ENCODE measurements at places on chromosomes 12 and 14. TPM values are rescaled to one million over a fixed set of nuclear protein-coding genes. Genes with fewer than 3 reads are reported as not detected.
A peak's percentile ranks its signal among the peaks of the same experiment; 100 is the strongest.

FGF23 gene
- not detected for total RNA-seq

DNA sequence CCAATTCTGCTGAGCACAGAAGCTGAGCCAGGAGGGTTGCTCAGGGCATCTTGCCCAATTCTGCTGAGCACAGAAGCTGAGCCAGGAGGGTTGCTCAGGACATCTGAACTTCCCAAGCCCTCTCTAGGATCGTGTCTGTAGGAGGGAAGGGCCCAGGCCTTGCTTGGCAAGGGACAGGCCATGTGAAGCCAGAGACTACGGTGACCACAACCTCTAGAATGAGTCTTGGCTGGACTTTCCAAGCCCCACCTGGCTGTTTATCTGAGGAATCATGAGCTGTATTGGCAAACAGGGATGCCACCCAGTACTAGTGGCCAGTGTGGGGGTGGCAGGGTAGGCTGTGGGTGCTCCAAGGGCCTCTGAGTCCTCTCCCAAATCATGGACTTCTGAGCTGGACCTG, 7.7 kb upstream of the SERPINA6 start:
- DNase-seq = no peak

C12orf50 gene
- total RNA-seq = 0.13 TPM

- no peak for DNase-seq
These were observed 87.7 kb upstream of the PWP1 start for GRCh38 chr12:107597695-107598410.

OAS3 gene
- total RNA-seq = 15.6 TPM

DNA sequence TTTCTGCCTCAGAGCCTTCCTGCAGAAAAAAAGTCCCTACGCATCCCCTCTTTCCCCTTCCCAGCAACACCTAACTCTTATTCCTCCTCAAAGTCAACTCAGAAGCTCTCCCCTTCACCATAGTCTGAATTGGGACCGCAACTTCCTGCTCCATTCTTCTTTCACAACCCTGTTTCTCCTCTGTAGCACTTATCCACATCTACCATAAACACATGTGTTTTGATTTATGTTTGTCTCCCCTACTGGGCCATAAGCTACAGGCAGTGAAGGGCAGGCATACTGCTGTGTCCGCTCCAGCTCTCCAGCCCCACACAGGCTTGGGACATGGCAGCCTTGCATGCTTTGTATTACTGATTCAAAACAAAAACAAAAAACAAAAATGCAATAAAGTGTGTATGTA, 5.9 kb downstream of the SDR9C7 start:
- DNase-seq = peak; percentile 36

CIT gene
- 81.6 TPM for total RNA-seq

GRCh38 chr14:95395098-95395737, 75.5 kb upstream of the CLMN start:
- DNase-seq = no peak

RERGL gene
- 25.3 TPM for total RNA-seq

All from kidney (tissue), 22 donors.